ENCODE measurements at places on chromosomes 12 and 14. TPM values are rescaled to one million over a fixed set of nuclear protein-coding genes. Genes with fewer than 3 reads are reported as not detected.

The PLA2G1B gene
- total RNA-seq, result not detected

The PTPN21 gene
- total RNA-seq, result 9.2 TPM

The GZMH gene
- total RNA-seq, result not detected

The FITM1 gene
- under 0.01 TPM for total RNA-seq
